Stimulated activated CD4-positive, alpha-beta T cell treated with anti-CD3 and anti-CD28 coated beads, Interleukin-15, amount 100 ng/mL, for 48 hours (primary cell): ENCODE measurements at places on chromosomes 2 and 18.

- DNase-seq: peak; percentile 44
Measured at GRCh38 chr2:217785544-217786045, 217.2 kb downstream of the TNS1 start.

GRCh38 chr2:240963065-240963867, 35.2 kb upstream of the SNED1 start:
- no peak for DNase-seq

DNA sequence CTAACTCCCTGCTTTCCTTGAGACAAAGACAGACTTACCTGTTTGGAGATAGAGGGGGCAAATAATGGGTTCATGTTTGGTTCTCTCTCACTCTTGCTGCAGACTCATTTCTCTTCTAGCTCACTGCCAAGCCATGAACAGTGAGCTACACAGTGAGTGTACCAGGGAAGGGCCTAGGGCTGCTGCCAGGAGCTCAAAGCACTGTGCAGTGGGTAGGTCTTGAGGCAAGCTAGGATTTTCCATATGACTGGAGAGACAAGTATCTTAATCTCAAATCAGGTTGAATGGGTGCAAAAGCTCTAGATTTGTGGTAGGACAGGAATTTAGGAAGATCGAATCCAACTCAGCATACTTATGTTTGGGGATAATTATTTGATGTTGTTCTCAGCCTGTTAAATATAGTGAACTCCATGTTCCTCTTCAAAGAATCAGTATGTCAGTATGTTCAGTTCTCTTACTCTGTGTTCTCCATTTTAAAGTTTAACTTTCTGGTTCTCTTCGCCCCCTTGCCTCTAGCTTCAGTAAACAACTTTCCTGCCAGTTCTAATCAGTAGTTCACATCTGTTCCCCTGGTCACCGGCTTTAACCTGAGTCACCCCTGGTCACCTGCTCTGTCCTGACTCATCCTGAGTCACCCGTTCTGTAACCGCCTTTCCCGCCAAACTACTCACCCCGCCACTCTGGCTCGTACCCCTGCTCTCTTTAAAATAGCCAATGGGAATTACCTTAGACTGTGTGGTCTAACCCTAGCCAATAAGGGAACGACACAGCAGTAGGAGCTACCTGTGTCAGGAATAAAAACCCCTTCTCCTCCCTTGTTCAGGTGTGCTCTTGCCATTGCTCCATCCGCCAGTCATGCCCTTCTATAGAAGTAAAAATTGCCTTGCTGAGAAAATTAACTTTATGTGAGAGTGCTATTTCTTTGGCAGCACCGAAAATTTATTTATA, 21.9 kb downstream of the SLC25A52 start:
- DNase-seq: no peak

DNA sequence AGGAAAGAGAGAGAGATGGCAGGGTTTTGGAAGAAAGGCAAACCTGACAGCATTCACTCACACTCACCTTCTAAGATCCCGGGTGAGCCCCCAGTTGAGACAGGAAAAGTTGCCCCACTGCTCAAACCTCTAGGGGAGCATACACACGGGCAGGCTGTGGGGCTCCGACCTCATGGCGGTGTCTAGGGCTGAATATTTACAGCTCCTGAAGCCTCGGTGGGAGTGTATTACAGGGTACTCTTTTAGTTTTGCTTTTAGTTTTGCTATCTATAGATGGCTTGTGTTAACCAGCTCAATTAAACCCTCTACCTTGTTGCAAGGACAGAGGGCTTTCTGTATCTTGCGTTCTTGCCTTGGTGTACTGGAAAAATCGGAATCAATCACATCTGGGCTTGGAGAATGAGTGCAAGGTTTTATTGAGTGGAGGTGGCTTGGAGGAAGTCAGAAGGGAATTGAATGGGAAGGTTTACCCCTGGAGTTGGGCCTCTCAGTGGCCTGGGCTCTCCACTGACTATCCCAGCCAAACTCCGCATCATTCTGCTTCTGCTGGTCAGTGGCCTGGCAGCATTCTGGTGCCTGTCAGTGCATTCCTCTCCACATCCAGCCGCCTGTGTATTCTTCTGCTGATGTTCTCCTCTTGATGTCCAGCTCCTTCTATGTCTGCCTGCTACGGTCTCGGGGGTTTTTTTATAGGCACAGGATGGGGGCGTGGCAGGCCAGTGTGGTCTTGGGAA, 10.1 kb upstream of the IFIH1 start:
- no peak for DNase-seq

- DNase-seq: no peak
Measured at GRCh38 chr18:53268455-53268854, 928.5 kb downstream of the DCC start.

DNA sequence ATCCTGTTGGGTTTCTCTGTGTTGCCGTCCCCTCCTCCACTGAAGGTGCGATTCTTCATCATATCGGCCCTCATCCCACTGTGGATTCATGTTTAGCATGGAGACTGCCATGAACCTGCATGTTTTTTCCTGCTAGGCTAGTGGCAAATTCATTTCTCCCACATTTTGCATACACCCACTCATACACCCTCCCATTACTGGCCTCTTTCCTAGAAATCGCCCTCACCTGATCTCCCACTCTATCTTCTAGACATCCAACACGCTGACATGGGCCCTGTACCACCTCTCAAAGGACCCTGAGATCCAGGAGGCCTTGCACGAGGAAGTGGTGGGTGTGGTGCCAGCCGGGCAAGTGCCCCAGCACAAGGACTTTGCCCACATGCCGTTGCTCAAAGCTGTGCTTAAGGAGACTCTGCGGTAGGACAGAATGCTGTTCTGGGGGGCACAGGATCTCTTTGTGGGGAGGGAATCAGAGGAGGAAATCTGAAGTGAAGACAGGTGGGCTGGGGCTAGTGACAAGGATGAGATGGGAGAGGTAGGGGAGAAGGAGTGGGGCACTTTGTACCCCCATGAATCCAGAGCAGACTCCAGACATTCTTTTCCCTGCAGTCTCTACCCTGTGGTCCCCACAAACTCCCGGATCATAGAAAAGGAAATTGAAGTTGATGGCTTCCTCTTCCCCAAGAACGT, 17.7 kb downstream of the PRKAG3 start:
- no peak for DNase-seq

DNA sequence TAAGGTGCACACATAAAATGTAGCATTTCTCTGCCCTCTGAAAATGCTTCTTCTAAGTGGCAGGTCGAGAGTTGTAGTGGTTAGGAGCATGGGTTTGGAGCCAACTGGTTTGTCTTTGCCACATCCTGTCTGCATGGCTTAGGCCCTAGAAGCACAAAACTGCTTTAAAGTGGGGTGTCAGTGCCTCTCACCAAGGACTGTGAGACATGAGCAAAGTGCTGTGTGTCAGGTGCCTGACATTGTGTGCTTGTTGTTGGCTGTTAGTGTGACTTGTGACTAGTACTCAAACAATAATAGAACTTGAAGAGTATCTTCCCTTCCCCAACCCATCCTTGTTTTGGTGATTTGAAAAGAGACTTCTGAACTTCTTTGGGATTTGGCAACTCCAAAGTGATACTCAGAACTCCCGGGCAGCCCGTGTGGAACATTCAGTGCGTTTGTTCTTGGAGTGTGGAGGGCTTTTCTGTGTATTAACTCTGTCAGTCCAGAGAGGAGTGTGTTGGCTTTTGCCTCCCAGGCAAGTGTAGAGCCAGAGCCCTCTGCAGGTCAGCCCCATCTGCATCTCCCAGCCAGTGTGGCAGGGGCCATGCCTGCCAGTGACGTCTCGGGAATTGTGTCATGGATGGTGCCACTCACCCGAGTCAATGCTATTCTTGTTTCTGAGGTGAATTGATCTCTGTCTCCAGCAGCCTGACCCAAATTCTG, 5.0 kb downstream of the MGAT5 start:
- DNase-seq: no peak

DNA sequence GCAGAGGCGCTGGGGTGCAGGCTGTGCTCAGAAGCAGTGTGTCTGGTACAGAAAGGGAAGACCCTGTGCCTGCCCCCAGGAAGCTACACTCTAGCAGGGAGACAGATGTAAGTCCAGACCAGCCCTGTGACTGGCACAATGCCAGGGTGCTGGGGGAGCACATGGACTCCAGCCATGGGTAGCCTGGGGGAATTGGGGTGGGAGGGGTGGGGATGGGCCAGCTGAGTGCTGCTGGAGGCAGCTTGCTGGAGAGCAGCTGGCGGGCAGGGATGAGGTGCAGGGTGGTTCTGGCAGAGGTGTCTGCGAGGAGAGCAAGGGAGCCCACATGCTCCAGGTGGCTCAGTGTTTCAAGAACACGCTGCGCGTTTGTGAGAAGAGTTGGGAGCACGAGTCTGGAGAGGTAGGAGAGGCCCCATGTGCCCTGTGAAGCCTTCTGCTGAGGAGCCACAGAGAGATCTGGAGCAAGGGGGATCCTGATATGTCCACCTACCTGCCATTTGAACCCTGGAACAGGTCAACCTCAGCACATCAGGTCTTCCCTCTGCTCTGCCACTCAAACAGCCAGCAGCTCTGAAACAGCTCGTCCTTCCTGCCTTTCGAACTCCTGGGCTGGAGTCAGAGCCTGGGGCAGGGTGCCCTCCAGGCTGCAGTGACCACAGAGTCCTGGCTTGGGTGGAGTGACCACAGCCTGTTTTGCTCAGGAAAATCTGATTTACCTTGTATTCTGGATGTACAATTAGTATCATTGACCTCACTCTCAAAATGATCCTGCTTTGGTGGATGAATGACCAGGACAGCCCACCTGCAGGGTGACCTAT, 15.1 kb downstream of the ALLC start:
- DNase-seq: no peak

DNA sequence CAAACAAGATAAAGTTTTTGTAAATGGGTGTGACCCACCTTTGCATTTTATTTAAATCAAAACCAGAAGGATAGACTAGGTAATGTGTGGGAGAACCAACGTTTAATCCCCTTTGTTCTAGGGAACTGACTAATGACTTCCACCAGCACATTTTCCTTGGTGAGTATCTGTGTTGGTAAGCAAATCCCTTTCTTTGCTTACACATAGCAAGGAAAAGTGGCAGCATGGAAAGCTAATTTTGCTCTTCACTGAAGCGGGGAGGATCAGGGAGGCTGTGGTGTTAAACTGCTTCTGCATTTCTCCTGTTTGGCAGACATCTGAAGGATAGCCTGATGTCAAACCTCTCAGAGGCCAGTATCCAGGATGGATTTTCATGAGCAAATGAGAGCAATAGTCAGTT, 331.1 kb downstream of the PTPRM start:
- DNase-seq: no peak

DNA sequence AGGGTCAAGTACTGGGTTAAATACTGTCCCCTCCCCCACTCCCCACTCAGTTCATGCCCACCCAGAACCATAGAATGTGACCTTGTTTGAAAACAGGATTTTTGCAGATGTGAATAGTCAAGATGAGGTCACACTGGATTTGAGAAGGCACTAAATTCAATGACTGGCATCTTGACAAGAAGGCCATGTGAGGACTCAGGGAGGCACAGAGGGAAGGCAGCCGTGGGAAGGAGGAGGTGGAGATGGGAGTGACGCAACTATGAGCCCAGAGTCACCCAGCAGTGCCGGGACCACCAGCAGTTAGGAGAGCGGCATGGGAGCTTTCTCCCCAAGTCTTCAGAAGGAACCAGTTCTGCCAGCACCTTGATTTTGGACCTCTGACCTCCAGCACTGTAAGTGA, 257.3 kb downstream of the BCL2 start:
- DNase-seq: no peak

DNA sequence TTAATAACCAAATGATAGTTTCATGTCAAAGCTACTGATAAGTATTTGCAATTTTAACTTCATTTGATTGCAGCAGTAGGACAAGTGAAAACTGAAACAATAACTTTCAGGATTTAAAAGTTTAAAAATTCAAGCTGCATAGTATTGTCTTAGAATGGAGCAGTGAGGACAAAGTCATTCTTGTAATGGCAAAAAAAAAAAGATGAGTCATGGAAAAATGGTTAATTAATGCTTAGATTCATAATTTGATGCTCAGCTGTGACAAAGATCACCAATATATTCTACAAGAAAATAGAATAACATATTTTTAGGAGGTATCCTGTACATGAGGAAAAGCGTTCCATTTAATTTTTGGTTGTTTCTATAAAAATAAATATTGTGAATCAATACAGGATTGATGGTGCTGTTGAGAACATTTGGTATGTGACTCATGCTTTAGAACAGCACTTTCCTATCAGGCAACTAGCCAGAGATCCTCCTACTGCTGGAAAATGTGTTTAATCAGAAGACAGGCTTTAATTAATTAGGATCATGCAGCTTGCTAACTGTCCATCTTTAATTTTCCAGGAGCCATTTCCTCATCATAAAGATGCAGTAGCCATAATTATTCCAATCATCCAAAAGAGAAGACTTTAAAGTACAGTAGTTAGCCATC, 239.0 kb upstream of the MMADHC start:
- no peak for DNase-seq
